Right ventricle myocardium inferior (tissue), 1 donor: ENCODE measurements at places on chromosomes 1 and 21. TPM values are rescaled to one million over a fixed set of nuclear protein-coding genes. Genes with fewer than 3 reads are reported as not detected.

The NEXN gene
- 365 TPM for total RNA-seq

GRCh38 chr1:59972216-59972927 is 45.8 kb upstream of the CYP2J2 start:
- DNase-seq, result no peak

DNA sequence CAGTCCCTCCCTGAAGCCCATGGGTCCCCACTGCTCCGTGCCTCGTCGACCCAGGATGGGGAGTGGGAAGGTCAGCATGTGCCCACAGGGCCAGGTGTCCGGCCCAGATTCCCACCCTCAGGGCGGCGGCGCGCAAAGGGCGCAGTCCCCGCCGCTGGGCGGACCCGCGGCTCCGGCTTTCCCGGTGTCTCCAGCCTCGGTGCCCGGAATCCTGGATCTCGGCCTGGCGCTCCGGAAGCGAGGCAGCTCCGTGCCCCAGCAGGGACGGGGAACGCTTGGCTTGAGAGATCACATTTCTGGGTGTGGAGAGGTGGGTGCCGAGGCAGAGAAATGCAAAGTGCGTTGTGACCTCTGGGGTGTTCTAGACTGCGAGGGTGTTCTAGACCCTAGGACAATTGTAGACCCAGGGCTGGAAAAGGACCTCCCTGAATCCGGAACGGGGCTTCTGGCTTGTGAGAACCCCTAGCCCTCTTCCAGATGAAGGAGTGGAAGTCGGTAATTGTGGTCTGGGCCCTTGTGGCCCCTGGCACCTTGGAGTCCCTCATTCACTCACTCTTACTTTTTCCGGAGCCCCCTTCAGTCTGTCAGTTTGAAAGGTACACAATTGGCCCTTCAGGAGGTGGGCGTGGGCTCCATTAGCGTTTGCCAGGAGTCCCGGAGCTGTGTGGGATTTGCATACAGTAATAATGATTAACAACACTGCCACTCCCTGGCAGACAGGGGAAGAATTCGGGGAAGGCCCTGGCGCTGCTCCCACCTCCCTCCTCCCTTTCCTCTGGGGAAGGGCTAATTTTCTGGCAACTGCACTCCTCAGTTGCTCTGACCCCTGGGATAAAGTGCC is 1.6 kb upstream of the KCND3 start:
- DNase-seq, result peak; percentile 85

DNA sequence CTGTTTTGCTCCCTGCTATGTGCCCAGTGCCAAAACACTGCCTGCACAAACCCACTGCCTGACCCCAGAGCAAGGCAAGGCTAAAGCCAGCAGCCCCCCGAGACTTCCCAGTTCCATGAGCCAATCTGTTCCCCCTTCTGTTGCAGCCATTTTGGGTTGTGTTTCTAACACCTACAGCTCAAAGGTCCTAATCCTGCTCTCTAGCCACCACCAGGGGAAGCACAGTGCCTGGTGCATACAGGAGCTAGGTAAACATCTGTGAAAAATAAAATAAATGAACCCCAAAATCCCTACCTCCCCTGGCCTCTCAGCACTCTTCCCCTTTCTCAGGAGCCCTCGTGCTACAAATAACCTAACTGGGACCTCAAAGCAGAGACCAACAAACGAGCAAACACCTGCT is 190.2 kb downstream of the MATN1 start:
- DNase-seq, result no peak

- DNase-seq, result no peak
Observed at GRCh38 chr1:244349581-244350001, 102.1 kb downstream of the ADSS2 start.

GRCh38 chr1:19892129-19892528 is 9.9 kb downstream of the OTUD3 start:
- DNase-seq, result no peak

GRCh38 chr21:31090376-31090775 is 52.1 kb upstream of the KRTAP19-8 start:
- DNase-seq, result no peak

DNA sequence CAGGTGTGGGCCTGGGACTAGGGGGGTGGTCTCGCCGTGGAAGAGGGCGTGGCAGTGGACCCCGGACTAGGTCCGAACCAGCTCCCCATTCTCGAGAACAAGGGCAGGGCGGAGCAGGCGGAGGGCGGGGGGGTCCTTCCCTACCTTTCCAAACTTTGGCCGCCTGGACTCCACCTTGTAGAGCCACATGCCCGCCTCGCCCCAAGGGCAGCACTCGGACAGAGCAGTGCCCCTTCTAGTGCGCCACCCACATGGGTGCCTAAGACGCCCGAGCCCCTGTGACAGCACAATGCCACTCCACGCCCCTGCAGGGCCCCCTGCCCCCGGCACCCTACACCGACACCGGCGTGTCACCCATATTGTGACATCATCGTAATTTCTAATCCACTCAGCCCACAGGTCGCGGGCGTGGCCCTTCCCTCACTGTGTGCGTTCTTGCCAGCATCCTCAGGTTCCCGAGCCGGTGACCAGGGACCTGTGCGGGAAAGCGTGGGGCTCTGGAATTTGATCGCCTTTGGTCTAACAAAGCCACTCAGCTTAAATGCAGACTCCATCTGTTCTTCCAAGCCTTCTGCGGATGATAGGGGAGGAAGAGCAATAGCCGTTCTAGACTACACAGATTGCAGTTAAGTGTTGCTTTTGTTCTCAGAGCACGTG is 553 bp upstream of the STMN1 start:
- DNase-seq, result no peak
